ENCODE measurements at places on chromosomes 2 and 18.

DNA sequence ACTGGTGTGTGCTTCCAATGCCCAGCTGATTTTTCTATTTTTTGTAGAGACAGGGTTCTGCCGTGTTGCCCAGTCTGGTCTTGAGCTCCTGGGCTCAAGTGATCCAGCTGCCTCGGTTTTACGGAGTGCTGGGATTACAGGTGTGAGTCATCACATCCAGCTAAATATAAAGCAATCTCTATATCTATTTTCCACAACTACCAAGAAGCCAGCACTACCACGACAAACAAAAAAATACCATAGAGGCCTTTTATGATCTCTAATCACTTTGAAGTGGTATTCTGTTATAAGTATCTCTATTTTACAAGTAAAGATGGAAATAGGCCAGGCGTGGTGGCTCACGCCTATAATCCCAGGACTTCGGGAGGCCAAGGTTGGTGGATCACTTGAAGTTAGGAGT is 34.7 kb downstream of the C2orf74 start:
- no peak overlapping the region for H3K4me3 ChIP-seq
- no peak overlapping the region for H3K27ac ChIP-seq
- no peaks in the 10 kb centered on the region for H3K27me3 ChIP-seq

- H3K36me3 ChIP-seq, result no peaks in the 10 kb centered on the region
- H3K27ac ChIP-seq, result peak within 1 kb of the TSS; percentile 99
- H3K4me1 ChIP-seq, result peaks cover 3% of the 10 kb centered on the region
- H3K4me3 ChIP-seq, result peak within 1 kb of the TSS; percentile 90
- DNase-seq, result peak; percentile 90
Observed at GRCh38 chr2:65432227-65433190, at the start of gene SPRED2. Gene SPRED2, minus strand, starts transcription at chr2:65432599. Its CDS starts 612 bp downstream, at chr2:65431987.

DNA sequence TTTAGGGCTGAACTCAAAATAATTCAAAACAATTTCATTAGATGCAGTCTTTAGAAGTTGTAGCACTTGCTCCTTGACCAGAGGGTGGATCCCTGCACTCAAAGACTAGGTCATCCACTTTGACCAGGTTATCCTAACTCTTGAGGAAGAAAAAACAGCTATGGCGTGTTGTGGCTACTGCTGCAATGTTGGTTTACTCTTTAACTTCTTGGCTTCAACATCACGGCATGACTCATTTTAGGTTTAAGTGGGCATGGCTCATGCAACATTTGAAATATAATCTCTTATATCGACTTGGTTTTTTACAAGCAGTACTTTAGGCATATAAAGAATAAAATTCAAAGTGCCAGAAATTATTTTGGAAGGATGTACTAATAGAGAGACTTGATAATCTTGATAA is 35.4 kb downstream of the ANKRD29 start:
- no peaks in the 10 kb centered on the region for H3K27me3 ChIP-seq
- H3K4me1 ChIP-seq, result no peaks in the 10 kb centered on the region
- no peak for DNase-seq

DNA sequence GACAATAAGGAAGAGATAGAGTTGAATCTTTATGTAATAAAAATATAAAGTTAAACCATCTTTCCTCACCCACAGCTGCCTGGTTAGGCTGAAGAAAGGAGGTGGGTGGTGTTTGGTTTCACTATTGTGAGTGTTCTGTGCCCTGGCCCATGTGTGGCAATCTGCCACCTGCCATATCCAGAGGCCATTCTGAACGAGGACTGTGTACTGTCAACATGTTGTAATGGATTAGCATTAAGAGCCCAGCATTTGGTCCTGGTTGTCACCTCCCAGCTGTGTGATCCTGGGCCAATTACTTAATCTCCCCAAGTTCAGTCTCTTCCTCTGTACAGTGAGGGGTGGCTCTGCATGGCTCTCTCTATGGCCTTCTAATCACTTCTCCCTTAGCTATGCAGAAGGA is 118.2 kb upstream of the SEC11C start:
- no peaks in the 10 kb centered on the region for H3K27me3 ChIP-seq
- no peak overlapping the region for H3K4me3 ChIP-seq
- H3K4me1 ChIP-seq, result no peaks in the 10 kb centered on the region
- peak overlapping the region; percentile 67 for H3K27ac ChIP-seq
- DNase-seq, result no peak

GRCh38 chr2:2587354-2587753 is 256.3 kb upstream of the MYT1L start:
- no peaks in the 10 kb centered on the region for H3K36me3 ChIP-seq
- no peak for DNase-seq
- H3K4me3 ChIP-seq, result no peak overlapping the region
- H3K4me1 ChIP-seq, result no peaks in the 10 kb centered on the region
- H3K27ac ChIP-seq, result no peak overlapping the region

- H3K4me3 ChIP-seq, result no peak overlapping the region
- no peak for DNase-seq
- no peaks in the 10 kb centered on the region for H3K36me3 ChIP-seq
- no peaks in the 10 kb centered on the region for H3K27me3 ChIP-seq
- no peaks in the 10 kb centered on the region for H3K4me1 ChIP-seq
- H3K27ac ChIP-seq, result no peak overlapping the region
Observed at GRCh38 chr2:136113209-136113971, 4.6 kb downstream of the CXCR4 start.

DNA sequence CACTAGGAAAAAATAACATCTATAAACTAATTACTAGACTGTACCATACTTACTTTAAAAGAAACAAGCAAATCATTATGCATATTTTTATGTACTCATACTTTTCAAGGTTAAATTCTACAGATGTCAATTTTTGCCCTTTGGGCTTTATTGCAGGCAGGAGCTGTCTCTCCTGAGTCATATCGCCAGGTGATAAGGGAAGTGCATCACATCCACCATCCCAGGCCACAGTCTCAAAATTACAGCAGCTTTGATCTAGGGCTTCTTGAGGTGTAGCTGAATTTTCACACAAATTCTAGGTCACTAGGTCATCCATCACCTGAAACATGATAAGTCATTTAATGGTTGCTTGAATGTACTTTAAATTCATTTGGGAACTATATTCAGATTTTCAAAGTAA is 38.4 kb upstream of the FRZB start:
- no peak for DNase-seq
- no peaks in the 10 kb centered on the region for H3K36me3 ChIP-seq
- H3K27me3 ChIP-seq, result no peaks in the 10 kb centered on the region
- no peaks in the 10 kb centered on the region for H3K4me1 ChIP-seq
- H3K27ac ChIP-seq, result no peak overlapping the region

DNA sequence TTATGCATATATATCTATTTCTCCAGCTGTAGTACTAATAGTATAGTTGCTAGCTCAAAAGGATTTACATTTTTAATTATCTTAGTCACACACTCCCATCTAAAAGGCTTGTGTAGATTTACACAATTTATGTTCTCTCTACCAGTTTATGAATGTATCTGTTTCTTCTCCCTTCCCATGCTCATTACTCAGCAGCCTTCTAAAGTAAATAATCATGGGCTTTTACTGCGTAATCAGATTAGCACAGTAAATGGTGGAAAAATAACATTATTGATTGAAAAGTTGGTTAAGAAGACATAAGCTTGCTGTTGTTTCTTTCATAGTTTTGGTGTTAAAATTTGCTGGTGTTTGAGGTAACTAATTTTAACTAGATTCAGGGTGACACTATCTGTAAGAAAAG is 81.8 kb downstream of the PTPN4 start:
- H3K36me3 ChIP-seq, result no peaks in the 10 kb centered on the region
- H3K4me1 ChIP-seq, result no peaks in the 10 kb centered on the region
- no peaks in the 10 kb centered on the region for H3K27me3 ChIP-seq
- no peak for DNase-seq
- H3K27ac ChIP-seq, result no peak overlapping the region

DNA sequence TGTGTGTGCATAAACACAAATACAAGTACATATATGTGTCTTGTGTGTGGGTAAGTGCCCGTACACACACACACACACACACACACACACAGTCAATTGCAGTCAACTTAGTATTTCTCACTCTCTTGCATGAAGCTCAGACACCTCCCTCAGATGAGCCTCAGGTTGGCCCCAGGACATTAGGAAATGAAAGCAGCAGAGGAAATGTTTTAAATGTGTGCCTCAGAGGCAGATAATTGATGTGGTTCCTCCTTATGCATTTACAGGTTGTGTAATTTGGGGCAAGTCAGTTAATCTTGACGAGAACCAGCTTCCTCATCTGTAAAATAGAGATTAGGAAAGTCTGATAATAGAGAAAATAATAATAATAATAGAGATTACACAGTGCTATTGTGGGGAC is 814.0 kb upstream of the ID2 start:
- no peak overlapping the region for H3K27ac ChIP-seq
- no peaks in the 10 kb centered on the region for H3K4me1 ChIP-seq
- no peaks in the 10 kb centered on the region for H3K36me3 ChIP-seq
- DNase-seq, result no peak
- no peaks in the 10 kb centered on the region for H3K27me3 ChIP-seq
- H3K4me3 ChIP-seq, result no peak overlapping the region

- no peaks in the 10 kb centered on the region for H3K4me1 ChIP-seq
- H3K27me3 ChIP-seq, result no peaks in the 10 kb centered on the region
- no peak for DNase-seq
- no peak overlapping the region for H3K4me3 ChIP-seq
- no peaks in the 10 kb centered on the region for H3K36me3 ChIP-seq
- no peak overlapping the region for H3K27ac ChIP-seq
Observed at GRCh38 chr2:228916416-228917090, 354.5 kb downstream of the PID1 start.

DNA sequence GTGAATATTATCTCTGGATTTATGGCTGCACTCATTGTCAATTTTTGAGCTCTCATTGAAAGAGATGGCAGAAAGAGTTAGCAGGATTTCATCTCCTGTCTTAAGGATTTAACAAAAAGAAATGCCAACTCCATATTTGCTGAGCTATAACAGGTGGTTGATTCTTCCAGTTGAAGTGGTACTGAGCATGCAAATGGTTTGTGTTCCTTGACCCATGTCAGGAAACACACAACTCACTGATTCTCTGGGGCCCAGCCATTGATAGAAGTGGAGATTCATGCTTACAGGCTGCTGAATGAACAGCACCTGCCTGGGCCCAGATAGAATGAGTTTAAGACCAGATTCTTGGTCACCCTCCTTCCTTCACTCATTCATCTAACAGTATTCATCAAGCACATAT is 128.8 kb downstream of the CERS6 start:
- H3K27me3 ChIP-seq, result no peaks in the 10 kb centered on the region
- H3K36me3 ChIP-seq, result no peaks in the 10 kb centered on the region
- DNase-seq, result no peak
- no peak overlapping the region for H3K4me3 ChIP-seq

- H3K4me1 ChIP-seq, result no peaks in the 10 kb centered on the region
- H3K36me3 ChIP-seq, result no peaks in the 10 kb centered on the region
- DNase-seq, result no peak
- no peak overlapping the region for H3K4me3 ChIP-seq
- H3K27me3 ChIP-seq, result no peaks in the 10 kb centered on the region
- H3K27ac ChIP-seq, result no peak overlapping the region
Observed at GRCh38 chr2:195756218-195756942, 99.4 kb downstream of the SLC39A10 start.

DNA sequence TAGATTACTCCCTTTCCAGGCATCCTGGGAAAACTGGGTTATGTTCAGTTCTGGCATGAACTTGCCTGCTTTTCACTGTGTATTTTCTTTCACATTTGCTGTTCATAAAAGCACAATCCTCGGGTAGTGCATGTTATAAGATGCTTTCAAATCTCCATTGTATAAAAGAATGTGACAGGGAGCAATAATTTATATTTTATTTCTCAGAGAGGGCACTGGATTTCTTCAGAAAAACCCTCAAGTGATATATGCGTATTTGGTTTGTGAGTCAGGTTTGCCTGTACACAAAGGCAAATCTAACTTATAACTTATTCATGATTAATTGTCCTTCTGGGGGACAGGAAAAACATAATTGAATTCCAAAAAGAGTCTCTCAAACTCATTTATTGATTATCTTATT is 440.7 kb upstream of the MMADHC start:
- H3K36me3 ChIP-seq, result no peaks in the 10 kb centered on the region
- DNase-seq, result no peak
- no peak overlapping the region for H3K27ac ChIP-seq
- H3K4me1 ChIP-seq, result peaks cover 3% of the 10 kb centered on the region
- H3K4me3 ChIP-seq, result no peak overlapping the region
- no peaks in the 10 kb centered on the region for H3K27me3 ChIP-seq

DNA sequence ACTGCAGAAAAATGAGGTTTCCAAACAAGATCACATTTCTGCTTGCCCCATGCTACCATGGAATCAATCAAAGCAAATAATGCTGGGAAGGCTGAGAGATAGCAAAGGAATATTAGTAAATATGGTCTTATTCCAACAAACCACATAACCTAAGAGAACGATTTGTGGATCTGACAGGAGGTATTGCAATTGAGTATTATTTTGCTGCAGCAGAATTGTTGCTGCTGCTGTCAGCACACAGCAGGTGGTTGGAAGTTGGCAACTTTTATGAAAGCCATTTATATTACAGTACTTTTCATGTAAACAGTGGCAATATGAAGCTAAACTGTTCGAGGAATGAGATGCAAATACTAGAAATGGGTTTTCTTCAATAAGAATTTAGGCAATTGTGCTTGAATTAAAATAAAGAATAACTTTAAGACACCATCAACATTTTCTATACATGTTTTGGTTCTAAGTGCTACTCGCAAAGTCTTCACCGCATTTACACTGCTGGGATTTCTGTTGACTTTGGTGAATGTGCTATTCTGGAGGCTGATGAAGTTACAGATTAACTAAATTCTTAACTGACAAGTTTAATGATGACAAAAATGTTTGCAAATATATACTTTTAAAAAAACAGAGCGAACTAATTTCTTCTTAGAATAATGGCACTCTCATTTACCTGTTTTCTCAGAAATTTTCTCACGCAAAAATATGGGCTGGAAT is 1285.7 kb downstream of the CNTNAP5 start:
- no peaks in the 10 kb centered on the region for H3K36me3 ChIP-seq
- H3K4me3 ChIP-seq, result no peak overlapping the region
- no peaks in the 10 kb centered on the region for H3K4me1 ChIP-seq
- no peak for DNase-seq

DNA sequence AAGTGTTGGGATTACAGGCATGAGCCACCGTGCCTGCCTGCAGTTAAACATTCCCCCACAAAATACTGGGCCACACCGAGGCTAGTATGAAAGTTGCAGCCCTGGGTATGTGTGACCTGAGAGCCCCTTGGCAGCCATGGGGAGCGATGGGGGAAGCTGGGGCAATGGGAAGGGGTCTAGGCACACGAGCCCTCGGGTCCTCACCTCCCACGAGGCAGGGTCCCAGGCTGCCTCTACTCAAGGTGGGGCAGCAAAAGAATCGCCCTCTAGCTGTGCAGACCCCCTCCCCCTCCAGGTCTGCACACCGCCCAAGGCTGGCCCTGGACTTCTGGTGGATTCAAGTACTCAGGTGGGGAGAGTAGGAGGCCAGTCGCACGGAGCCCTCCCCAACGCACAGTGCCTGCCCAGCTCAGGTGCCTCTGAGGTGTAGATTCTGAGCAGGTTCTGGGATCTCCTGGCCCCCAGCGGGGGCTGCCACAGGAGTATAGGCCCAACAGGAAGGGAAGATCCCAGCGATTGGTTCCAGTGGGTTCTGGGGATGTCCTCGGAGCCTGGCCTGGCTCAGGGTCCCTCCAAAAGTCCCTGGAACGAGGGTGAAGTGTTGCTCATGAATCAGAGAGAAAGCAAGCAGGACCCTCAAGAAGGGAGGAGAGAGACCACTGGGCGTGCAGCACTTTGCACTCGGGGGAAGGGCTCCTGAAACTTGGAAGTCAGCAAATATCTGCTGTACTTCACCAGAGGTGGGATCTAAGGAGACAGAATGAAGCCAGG is 2.6 kb downstream of the GPR35 start:
- H3K4me1 ChIP-seq, result no peaks in the 10 kb centered on the region
- no peaks in the 10 kb centered on the region for H3K27me3 ChIP-seq
